ENCODE measurements at places on chromosomes 16 and 17.

- DNase-seq, result no peak
Observed at GRCh38 chr17:32520737-32521404, 34.1 kb downstream of the CDK5R1 start.

- no peak for DNase-seq
Observed at GRCh38 chr17:73902416-73903181, 258.4 kb upstream of the SDK2 start.

GRCh38 chr16:58530179-58530578 is 14.9 kb downstream of the SETD6 start:
- no peak for DNase-seq

DNA sequence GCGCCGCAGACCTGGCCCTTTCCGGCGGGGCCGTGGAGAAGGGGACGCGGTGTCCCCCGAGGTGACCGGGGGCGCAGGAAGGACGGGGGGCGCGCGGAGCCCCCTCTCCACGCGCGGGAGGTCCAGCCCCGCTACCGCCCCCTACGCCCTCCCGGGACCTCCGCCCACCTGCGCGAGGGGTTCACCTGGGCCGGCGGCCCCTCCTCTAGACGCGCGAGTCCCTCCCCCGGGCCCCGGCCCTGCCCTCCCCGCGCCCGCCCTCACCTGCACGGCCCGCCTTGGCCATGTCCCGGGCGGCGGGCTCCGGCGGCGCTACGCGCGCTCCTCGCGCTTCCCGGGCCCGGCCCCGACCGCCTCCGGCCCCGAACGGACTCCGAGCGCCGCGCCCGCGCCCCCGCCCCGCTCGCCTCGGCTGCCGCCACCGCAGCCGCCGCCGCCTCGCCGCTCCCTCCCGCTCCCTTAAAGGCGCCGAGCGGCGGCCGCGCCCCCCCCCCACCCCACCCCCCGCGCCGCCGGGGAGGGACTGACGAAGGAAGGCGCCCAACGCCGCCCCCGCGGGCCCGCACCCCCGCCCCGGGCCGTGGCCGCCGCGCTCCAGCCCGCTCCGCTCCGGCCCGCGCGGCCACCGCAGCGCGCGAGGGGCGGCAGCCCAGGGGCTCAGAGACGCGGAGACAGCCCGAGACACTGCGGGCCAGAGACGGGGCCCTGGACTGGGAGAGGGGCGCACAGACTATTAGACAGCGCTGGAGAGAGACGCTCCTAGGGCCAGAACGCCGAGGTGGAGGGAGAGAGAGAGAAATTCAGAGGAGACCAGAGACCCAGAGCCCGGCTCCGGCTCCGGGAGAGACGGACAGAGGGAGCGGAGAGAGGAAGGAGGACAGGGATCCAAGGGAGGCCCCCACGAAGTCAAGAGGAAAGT is at the start of gene PITPNM3:
TSS of gene PITPNM3 (minus strand) at position 435 of the 919 bp plus-strand sequence. CDS start at position 286, 149 bp downstream.
- DNase-seq, result no peak

DNA sequence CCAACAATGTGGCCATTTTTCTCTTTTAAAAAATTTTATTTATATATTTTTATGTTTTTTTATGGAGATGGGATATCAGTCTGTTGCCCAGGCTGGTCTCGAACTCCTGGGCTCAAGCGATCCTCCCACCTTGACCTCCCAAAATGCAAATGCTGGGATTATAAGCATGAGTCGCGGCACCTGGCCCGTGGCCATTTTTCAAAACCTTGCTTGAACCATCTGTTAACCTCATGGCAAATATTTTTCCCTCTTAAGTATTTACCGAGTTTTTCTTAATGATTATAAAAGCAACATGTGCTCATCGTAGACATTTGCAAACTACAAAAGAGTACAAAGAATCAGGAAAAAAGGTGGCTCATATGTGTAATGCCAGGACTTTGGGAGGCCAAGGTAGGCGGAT is 127.6 kb downstream of the ABCC6 start:
- DNase-seq, result no peak

DNA sequence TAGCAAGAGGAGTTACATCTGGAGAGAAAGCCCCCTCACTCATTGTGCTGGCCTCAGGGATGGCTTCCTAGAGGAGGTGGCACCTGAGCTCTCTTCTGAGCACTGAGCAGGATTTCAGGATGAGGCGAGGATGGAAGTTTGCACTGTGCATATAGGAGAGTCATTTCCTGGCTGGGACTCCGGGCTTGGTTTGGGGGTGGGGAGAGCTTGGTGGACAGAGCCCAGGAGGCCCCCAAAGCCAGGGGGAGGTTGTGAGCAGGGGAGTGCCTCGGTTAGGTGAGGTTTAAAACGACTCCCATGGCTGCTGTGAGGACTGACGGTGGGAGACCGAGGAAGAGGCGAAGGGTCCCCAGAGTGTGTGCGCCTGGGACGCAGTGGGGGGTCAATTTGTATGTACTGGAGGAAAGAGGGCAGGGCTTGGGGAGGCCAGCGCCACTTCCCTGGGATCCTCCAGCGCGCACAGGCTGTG is 1.2 kb downstream of the CAMKK1 start:
- DNase-seq, result no peak

GRCh38 chr16:10964891-10965326 is 20.5 kb downstream of the CLEC16A start:
- DNase-seq, result no peak

DNA sequence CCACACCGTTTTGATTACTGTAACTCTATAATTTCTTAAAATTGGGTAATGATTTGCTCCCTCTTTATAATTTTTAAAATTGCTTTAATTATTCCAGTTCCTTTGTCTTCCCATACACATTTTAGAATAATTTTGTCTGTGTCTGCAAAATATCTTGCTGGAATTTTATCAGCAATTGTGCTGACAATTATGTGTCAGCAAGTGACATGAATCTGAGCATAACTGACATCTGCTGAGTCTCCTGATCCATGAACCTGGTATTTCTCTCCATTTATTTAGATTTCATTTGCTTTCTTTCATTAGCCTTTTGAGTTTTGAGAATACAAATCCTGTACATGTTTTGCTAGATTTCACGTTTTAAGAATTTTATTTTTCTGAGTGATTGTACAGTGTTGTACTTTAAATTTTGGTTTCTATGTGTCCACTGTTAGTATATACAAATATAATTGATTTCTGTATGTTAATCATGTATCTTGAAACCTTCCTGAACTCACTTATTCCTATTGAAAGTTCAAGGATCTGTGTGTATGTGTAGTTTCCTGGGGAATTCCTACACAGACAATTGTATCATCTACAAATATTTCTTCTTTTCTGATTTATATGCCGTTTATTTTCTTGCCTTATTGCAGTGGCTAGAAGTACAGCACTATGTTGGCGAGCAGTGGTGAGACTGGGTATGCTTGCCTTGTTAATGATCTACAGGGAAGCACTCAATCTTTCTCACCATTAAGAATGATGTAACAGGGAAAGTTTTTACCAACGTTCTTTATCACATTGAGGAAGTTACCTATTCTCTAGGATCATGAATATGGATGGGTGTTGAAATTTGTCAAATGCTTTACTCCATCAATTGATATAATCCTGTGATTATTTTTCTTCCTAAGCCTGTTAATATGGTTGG is 45.2 kb downstream of the N4BP1 start:
- DNase-seq, result no peak

Measured in activated naive CD4-positive, alpha-beta T cell (primary cell).